ENCODE measurements at places on chromosomes 1 and 21. TPM values are rescaled to one million over a fixed set of nuclear protein-coding genes. Genes with fewer than 3 reads are reported as not detected.

- DNase-seq, result no peak
Measured at GRCh38 chr1:160887071-160887470, 2.1 kb upstream of the ITLN1 start.

The DNAJC28 gene
- total RNA-seq, result 1.4 TPM

DNA sequence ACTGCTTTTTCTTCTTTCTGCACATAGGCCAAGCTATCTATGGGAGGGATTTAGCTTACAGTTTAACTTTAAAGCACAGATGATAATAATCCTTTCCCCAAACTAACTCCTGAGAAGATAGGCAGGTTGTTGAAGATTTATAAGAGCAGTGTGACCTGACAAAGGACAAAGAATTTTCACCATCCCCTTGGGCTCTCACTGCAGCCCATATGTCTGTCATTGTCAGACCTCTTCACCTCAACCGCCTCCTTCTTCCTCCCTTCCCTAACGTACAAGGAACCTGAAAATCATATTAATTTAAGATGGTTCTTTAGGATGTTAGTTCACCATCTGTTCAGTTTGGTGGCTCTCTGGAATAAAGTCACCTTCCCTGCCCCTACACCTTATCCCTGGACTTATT lies 5.0 kb downstream of the RNU1-2 start:
- DNase-seq, result no peak

The KCNJ6 gene
- under 0.01 TPM for total RNA-seq

The GRIK3 gene
- total RNA-seq, result not detected

DNA sequence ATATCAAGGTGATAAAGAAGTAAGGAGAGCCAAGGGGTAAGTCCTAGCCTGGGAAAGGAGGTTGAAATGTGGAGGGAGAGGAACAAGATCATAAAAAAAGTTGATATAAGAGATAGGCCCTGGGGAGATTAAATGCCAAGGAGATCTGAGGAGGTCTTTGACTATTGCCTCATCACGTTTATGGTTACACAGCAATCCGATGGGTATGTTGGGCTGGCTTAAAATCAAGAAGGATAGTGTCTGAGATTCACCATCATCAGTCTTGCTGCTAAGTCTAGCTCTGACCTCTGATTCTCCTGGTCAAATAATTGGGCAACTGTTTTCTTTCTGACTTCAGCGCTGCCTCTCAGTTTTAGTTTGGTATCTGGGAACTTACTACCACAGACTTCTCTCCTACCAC lies 416.3 kb downstream of the GPATCH2 start:
- no peak for DNase-seq

- DNase-seq, result peak; percentile 51
Measured at GRCh38 chr1:154141240-154141639, 13.6 kb downstream of the NUP210L start.

The TPTE gene
- not detected for total RNA-seq

DNA sequence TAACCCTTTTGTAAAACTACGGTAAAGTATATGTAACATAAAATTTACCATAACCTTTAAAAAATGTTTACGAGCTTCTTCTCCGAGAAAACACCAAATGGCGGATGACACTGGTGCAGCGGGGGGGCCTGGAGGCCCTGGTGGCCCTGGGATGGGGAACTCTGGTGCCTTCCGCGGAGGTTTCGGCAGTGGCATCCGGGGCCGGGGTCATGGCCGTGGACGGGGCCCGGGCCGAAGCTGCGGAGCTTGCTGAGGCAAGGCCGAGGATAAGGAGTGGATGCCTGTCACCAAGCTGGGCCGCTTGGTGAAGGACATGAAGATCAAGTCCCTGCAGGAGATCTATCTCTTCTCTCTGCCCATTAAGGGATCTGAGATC lies 7.5 kb downstream of the MFSD2A start:
- DNase-seq, result no peak

The CCDC27 gene
- total RNA-seq, result not detected
